ENCODE measurements at places on chromosomes 16 and 17. TPM values are rescaled to one million over a fixed set of nuclear protein-coding genes. Genes with fewer than 3 reads are reported as not detected.

KRTAP1-5 gene
- polyA plus RNA-seq: 0.05 TPM

DPEP3 gene
- polyA plus RNA-seq: 0.04 TPM

CCL16 gene
- polyA plus RNA-seq: not detected

C17orf58 gene
- polyA plus RNA-seq: 6.1 TPM

HOXB9 gene
- not detected for polyA plus RNA-seq

KRT16 gene
- polyA plus RNA-seq: 1,851 TPM

CRISPLD2 gene
- polyA plus RNA-seq: 1.3 TPM

PRDM7 gene
- polyA plus RNA-seq: not detected

Data from keratinocyte (primary cell).